Esophagus squamous epithelium (tissue), 5 donors: ENCODE measurements at places on chromosomes 1 and 21.

GRCh38 chr1:67615886-67616285 is 69.1 kb upstream of the GADD45A start:
- DNase-seq, result no peak

GRCh38 chr1:66464802-66465201 is 69.2 kb upstream of the SGIP1 start:
- no peak for DNase-seq

DNA sequence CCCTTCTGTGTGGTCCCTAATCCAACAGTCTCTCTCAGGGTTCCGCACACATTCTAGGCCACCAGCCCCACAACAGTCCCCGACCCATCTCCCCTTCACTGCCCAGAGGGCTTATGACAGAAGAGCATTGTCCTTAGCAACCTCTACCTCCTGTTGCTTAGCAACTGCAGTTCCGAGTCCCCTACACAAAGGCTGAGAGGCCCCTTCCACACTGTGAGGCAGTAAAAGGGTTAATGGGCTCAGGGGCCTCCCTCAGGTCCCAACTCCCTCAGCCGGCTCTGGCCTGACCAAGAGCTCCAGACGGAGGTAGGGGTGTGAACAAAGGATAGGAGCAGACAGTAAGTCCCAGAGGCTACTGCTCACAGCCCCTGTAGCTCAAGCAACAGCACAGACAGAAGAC is 4.3 kb downstream of the IGSF9 start:
- DNase-seq, result no peak

- DNase-seq, result no peak
These were observed 76.8 kb upstream of the IVNS1ABP start for GRCh38 chr1:185393815-185394214.

- DNase-seq, result no peak
These were observed 20.7 kb downstream of the ABCA4 start for GRCh38 chr1:94100129-94100784.

GRCh38 chr1:155989242-155990004 is 11.1 kb upstream of the ARHGEF2 start:
- peak; percentile 35 for DNase-seq

DNA sequence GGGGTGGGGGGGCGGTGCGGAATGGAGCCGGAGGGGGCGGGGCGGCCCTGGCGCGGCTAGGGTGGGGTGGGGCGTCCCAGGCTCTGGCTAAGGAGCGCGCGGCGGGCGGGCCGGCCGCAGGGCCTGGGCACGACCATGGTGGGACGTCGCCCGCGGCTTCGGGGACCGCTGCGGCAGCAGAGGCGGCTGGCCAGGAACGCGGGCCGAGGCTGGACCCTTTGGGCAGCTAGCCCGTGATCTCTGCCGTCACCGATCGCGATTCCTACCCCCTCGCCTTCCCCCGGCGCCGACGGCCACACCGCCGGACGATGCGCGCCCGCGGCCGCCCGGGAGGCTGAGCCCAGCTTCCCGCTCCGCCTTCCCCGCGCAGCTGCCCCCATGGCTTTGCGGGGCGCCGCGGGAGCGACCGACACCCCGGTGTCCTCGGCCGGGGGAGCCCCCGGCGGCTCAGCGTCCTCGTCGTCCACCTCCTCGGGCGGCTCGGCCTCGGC is at the start of gene MAP3K21:
MAP3K21 (plus strand) TSS at position 74 of the 491 bp plus-strand sequence; CDS start at position 379, 305 bp downstream.
- no peak for DNase-seq

DNA sequence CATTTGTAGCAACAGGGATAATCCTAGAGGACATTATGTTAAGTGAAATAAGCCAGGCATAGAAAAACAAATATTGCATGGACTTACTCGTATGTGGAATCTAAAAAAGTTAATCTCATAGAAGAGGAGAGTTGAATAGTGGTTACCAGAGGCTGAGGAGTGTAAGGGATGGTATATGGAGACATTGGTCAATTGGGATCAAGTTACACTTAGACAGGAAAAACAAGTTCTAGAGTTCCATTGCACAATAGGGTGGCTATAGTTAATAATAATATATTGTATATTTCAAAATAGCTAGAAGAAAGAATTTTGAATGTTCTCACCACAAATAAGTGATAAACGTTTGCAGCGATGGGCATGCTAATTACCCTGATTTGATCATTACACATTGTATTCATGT is 354.6 kb downstream of the SEC16B start:
- no peak for DNase-seq

DNA sequence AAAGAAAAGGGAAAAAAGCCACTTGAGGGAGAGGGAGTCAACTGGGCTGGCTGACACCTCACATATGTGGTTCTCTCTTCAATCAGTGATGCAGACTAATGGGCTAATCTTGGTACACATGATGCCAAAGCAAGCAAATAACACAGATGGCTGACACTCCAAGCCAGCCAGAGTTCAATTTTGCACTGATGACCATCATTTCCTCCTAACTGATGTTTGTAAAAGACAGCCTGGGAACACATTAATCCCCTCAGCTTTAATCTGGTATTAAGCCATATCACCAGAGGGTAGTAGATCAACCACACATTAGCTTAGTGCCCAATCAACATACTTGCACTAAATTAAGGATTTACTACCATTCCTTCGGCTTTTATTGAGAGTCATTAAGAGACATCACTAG is 2.8 kb downstream of the VPS72 start:
- DNase-seq, result no peak

DNA sequence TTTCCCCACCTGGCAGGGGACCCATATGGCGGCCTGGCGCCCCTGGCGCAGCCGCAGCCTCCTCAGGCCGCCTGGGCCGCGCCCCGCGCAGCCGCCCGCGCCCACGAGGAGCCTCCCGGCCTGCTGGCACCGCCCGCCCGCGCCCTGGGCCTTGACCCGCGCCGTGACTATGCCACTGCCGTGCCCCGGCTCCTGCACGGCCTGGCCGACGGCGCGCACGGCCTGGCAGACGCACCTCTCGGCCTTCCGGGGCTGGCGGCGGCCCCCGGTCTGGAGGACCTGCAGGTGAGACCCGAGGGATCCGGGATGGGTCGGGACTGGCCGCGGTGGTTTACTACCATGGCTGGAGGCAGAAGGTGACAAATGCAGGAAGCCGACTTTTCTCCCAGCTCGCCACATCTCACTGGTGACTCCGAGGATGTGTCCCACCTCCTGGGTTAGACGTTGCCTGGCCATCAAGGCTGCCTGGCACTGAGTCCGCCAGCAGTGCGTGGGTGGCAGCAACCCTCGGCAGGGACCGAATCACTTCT is 1.1 kb downstream of the TFAP2E start:
- no peak for DNase-seq

- no peak for DNase-seq
These were observed 96.7 kb downstream of the UCK2 start for GRCh38 chr1:165924117-165924516.

- DNase-seq, result peak; percentile 16
These were observed 682 bp downstream of the SUCO start for GRCh38 chr1:172533513-172534151.

DNA sequence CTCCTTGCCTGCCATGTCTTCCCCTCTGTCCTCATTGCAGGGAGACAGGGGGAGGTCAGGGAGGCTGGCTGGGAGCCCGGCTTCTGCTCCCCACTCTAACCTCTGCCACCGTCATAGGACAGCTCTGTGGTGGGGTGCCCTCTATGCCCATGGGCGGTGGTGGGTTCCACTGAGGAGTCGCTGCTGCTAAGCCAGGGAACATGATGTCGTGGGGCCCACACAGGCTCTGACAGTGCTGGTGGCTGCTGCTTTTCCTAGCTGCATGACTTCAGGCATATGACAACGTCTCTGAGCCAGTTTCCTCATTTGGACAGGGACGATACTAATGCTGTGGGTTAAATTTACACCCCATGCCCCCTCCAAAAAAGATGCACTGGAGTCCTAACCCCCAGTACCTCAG is 14.7 kb downstream of the KCNA10 start:
- DNase-seq, result no peak

DNA sequence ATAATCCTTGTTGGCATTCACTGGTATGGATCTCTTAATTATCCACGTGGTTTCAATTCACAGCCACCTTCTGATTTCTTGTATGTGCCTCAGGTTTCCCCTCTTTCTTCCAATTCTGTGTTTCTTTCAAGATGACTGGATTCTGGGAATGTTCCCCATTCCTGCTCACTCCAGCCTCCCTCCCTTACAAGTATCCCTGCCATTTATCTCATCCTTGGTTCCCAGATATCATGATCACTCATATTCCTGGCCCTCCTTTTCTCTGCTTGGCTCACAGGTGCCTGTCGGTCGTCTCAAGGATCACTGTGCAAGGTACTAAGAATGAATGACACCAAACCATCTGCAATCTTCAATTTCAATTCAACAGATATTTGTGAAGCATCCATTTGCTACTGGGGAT is 279.2 kb downstream of the ASTN1 start:
- no peak for DNase-seq

- no peak for DNase-seq
These were observed 29.9 kb upstream of the POFUT2 start for GRCh38 chr21:45317398-45318145.

DNA sequence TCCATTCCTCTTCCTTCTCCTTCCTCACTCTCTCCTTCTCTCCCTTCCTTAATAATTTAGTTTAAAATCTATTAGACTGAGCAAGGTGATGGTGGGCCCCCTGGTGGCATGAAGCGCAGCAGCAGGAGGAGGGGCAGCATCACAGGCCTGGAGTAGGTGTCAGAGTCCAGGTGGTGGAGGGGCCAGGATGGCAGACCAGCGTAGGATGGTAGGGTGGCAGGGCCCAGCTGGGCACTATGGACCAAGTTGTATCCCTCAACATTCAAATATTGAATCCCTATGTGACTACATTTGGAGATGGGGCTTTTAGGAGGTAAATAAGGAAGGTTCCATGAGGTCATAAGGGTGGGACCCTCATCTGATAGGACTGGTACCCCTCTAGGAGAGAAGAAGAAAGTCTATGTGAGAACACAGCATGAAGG is 61.0 kb downstream of the WDR4 start:
- no peak for DNase-seq

DNA sequence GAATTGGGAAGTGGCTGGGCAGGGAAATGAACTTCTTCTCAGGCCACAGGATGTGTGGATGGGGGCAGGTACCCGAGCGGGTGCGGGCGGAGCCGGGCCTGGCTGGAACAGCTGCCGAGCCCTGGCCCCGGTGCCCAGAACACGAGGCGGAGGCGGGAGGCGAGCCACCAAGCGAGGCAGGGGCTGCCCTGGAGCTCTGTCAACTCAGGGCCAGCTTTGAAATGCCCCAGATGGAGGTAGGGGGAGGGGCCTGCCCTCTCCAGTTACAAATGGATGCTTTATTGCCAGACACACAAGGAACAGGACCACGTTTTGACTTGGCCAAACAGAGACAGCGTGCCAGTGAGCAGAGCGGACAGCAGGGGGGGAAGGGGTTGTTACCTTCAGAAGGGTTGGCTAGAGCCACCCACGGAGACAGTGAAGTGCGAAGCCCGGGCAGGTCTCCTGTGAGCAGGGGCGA is 240.4 kb downstream of the SDCCAG8 start:
- DNase-seq, result no peak

DNA sequence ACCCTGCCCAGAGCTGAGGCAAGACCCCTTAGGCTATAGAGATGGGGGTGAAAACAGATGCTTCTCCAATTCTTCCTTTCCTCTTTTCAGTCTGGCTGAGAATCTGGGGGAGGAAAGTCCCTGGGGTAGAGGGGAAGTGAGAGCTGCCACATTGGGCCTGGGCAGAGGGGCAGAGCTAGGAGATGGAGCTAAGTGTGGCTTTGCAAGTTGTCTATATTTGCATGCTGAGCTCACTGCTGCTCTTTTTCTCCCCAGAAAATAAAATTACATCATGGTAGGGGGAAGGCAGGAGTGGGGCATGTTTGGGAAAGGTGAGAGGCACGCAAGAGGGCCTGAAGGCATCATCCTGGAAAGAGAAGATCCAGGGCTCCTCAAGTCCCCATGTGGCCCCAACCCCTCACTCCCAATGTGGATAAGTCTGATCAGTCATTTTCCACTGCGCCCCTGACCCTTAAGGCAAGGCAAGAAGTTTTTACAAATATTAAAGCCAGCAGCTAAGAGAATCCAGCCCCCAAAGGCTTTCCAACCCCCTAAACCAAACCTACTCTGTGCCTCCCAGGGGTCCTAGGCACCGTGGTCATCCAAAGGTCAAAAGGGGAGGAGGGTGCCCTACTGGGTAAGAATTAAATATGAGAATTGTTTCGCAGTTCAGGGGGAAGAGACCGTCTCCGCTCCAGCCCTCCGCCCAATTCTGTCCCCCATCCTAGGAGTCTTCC is 500 bp upstream of the PEA15 start:
- no peak for DNase-seq

GRCh38 chr1:198633675-198634121 is 5.1 kb upstream of the PTPRC start:
- no peak for DNase-seq

GRCh38 chr1:213676736-213677135 is 311.0 kb upstream of the PROX1 start:
- DNase-seq, result no peak

- DNase-seq, result no peak
These were observed 17.7 kb downstream of the CNTN2 start for GRCh38 chr1:205060746-205061145.

DNA sequence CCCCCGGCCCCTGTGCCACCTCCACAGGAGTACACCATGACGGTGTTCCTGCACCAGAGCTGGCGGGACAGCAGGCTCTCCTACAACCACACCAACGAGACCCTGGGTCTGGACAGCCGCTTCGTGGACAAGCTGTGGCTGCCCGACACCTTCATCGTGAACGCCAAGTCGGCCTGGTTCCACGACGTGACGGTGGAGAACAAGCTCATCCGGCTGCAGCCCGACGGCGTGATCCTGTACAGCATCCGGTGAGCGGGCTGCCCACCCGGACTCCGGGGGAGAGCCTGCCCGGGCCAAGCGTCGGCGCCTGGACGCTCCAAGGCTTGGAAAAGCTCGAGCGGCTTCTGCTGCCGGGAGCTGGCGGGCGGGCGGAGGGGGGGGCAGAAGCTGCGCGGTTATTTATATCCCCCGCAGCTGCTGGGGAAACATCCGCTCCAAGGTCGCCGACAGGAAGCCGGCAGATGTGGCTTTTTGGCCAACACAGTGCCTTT is 6.4 kb downstream of the GABRD start:
- no peak for DNase-seq

- DNase-seq, result no peak
These were observed 62.1 kb downstream of the ABL2 start for GRCh38 chr1:179167418-179167777.

- peak; percentile 78 for DNase-seq
These were observed at the start of gene TUFT1 for GRCh38 chr1:151540021-151540981. Gene TUFT1, plus strand, starts transcription at chr1:151540309. Its CDS starts 58 bp downstream, at chr1:151540367.

- no peak for DNase-seq
These were observed 11.3 kb downstream of the FAM20B start for GRCh38 chr1:179036844-179037465.
